ENCODE measurements at places on chromosomes 1 and 21.

- no peak for DNase-seq
These were observed 340.1 kb upstream of the RGS18 start for GRCh38 chr1:191818198-191818597.

DNA sequence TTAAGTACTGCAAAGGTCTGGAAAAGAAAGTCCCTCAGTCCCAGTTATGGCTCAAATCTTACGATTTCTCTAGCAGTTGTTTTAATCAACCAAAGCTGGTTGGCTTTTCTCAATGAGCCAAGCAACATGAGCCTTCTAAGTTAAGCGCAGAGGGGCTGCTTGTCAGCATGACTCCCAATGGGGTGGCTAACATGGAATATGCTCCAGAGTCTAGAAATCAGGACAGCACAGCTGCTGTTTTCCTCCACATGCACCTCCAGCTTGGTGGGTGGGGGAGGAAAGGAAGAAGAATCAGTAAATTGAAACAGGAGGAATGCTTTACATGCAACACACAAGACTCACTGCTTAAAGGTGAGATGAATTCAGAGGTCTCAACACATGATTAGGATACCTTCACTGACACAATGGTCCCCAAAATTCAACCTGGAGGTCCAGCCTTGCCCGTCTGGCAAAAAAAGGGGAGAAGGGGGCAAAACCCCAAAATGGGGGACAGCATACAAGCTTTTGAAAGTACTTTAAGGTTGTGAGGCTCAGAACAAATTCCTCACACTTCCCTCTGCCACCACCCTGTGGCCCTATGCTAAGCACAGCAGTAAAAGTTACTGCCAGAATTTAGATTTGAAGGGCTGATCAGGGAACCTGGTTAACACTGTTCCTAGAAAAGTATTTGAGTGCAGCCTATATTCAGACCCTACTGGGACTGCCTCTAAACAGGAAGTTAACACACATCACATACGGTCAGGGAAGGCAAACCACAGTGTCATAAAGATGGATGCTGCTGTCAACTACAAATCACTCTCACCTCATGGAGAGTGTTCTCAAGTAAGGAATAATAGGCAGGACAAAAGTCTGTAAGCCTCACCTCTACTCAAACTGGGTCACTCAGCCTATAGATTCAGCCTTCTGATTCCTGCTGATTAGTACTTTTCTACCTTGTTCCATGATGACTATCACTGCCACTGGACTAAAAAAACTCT is 2.6 kb downstream of the GATAD2B start:
- no peak for DNase-seq

DNA sequence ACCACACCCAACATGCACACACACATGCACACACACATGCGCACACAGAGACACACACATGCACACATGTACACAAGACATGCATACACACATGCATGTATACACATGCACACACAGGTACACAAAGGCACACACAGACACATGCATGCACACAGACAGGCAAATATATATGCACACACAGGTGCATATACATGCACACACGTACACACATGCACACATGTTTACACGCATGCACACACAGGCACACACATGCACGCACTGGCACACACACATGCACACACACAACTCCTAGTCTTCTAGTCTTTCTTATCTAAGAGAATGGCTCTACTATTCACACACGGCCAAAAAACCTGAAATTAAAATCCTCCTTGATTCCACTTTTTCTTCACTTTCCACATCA is 222.7 kb upstream of the PLD5 start:
- no peak for DNase-seq

GRCh38 chr1:216168546-216168945 is 254.7 kb downstream of the USH2A start:
- no peak for DNase-seq

DNA sequence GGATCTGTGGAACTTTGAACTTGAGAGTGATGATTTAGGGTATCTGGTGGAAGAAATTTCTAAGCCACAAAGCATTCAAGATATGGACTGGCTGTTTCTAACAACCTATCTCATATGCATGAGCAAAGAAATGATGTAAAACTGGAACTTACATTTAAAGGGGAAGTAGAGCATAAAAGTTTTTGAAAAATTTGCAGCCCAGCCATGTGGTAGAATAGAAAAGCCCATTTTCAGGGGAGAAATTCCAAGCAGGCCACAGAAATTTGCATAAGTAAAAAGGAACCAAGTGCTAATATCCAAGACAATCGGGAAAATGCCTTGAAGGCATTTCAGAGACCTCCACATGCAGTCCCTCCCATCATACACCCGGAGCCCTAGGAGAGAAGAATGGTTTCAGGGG is 15.7 kb downstream of the RIIAD1 start:
- no peak for DNase-seq

- peak; percentile 26 for DNase-seq
These were observed 183.4 kb downstream of the ZNF281 start for GRCh38 chr1:200226268-200226968.

DNA sequence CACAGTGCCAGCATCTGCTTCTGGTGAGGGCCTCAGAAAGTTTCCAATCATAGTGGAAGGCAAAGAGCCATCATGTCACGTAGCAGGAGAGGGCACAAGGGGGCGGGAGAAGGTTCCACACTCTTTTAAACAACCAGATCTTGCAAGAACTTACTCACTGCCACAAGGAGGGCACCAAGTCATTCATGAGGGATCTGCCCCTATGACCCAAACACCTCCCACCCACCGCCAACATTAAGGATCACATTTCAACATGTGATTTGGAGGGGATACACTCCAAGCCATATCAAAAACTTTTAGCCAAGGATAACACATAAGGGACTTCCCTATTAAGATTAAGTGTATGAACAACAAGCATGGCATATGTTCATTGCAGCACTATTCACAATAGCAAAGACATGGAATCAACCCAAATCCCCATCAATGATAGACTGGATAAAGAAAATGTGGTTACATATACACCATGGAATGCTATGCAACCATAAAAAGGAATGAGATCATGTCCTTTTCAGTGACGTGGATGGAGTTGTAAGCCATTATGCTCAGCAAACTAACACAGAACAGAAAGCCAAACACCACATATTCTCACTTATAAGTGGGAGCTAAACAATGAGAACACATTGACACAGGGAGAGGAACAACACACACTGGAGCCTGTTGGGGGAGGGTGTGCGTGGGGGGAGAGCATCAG is 19.9 kb upstream of the SLC35F3 start:
- DNase-seq: no peak

DNA sequence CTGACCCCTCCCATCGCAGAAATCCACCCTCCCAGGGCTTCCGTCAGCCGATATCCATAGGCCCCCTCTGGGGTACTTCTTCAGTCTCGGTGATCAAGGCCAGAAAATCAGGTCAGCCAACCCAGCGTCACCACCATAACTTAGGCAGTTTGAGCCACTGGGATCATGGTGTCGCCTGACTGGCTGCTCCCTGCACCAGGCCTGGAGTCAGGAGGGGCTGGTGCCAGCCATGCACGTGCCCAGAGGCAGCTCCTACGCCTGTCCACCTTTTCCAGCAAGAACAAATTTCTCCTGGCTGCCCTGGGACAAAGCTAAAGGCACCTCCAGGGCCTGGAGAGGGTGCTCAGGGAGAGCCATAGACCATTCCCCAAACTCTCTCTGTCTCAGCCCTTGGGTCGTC is 4.8 kb upstream of the CTRC start:
- no peak for DNase-seq

GRCh38 chr1:84365225-84366221 is 32.8 kb upstream of the DNASE2B start:
- no peak for DNase-seq

DNA sequence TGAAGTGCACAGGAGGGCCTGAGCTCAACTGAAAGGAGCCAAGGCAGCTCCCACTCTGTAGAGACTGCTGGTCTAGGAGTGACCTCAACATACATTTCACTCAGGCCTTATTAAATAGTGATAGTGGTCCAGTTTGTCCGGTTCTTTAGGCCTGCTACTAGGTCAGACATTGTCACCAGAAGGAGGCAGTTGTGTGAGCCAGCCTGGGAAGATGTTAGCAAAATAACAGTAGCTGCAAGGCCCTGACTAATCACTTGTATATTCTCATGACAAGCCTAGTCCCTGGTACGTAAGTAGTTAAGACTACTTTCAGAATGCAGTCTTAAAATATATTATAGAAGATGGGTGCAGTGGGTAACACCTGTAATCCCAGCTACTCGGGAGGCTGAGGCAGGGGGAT is 264.0 kb upstream of the CAMK1G start:
- DNase-seq: no peak

DNA sequence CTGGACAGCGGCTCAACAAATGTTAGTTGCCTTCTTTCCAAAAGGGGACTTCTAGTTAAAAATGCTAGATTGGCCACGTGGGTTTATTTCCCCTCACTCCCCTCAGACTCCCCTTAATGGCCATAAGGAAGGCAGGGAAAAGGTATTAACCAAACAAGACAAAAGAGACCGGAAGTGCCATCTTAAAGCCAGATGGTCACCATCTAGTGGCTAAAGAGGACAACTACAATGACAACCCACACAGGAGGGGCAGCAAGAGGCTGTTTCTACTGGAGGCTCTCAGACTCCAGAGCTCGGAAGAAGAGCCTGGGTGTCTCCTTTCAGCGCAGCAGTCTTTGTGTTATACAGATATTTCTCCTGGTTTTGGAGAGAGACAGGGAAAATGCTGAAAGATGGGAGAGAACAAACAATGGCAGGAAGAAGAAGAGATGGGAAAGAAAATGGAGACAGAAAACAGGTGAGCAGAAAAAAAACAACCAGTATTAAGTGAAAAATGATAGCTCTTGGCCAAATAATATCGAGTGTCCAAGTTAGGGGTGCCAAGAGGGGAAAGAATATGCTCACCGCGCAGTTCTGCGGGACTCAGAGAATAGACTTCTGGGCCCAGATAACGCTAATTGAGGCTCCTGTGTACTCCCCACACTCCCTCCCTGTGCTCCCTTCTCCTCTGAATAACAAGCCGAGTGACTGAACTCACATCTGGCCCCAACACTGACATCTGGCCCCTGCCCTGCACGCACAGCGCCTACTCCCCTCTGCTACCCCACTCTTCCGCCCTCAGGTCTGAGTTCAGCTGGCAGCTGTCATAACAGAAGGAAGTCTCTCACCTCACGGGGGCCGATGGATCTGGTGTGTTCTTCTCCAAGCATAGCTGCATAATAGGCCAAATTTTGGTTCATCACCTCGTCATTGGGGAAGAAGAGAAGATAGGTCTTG is 9.6 kb downstream of the P3H1 start:
- peak; percentile 76 for DNase-seq

DNA sequence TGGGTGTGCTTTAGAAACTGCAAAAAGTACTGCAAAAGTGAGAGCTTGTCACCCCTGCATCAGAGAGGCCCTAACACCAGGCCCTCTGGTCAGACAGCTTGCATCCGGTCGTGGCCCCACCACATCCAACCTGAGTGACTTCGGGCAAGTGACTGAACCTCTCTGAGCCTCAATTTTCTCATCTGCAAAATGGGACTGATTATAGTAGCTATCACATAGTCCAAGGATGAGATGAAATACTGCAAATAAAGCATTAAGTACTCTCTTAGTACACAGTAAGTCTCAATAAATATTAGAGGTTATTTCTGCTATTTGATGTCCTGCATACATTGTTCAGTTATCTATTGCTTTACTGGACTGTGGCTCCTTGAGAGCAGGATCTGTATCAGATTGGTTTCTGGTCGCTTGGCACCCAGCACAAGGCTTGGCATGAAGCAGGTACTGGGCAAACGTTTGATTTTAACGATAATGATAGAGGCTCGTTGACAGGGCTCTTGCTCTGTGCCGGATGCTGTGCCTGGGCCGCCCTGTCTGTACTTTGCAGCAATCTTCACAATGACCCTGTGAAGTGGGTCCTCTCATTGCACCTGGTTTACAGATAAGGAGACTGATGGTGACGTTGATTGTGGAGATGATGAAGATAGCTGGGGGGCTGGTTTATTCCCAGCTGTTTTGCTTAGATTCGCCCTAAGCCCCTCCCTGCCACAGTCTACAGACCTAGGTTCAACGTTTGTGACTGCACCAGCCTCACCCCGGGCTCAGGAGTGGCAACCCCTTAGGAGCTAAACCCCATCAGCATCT is 43.6 kb downstream of the RAP1GAP start:
- DNase-seq: peak; percentile 72

DNA sequence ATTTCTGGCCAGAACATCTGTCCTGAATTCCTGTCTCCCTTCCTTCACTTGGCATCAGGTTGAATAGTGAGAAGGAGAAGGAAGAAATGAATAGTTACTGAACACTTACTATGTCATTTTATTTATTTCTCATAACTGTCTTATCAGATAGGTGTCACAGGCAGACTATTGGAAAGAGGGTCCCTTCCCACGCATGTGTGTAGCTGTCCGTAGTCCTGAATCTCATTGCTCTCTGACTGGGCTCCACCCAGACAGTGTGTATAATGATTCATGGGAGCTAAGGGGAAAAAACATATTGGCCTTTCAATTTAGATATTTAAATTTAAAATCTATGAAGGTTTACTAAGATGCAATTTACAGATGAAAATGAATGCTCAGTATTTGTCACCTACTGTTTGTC is 86.1 kb downstream of the OMA1 start:
- no peak for DNase-seq

- no peak for DNase-seq
These were observed 213.1 kb downstream of the HHAT start for GRCh38 chr1:210541680-210542358.

GRCh38 chr1:189513091-189513490 is 964.6 kb downstream of the BRINP3 start:
- no peak for DNase-seq

- no peak for DNase-seq
These were observed 320.9 kb upstream of the C1orf87 start for GRCh38 chr1:60394436-60394835.

- DNase-seq: peak; percentile 62
These were observed 1.2 kb downstream of the KRTAP10-4 start for GRCh38 chr21:44574457-44575306.

- DNase-seq: no peak
These were observed 191.8 kb downstream of the ZNF326 start for GRCh38 chr1:90186506-90187322.

Data from stomach (tissue), 19 donors.